ENCODE measurements at places on chromosomes 3 and 15. TPM values are rescaled to one million over a fixed set of nuclear protein-coding genes. Genes with fewer than 3 reads are reported as not detected.

Gene CIDEC
- total RNA-seq, result not detected

DNA sequence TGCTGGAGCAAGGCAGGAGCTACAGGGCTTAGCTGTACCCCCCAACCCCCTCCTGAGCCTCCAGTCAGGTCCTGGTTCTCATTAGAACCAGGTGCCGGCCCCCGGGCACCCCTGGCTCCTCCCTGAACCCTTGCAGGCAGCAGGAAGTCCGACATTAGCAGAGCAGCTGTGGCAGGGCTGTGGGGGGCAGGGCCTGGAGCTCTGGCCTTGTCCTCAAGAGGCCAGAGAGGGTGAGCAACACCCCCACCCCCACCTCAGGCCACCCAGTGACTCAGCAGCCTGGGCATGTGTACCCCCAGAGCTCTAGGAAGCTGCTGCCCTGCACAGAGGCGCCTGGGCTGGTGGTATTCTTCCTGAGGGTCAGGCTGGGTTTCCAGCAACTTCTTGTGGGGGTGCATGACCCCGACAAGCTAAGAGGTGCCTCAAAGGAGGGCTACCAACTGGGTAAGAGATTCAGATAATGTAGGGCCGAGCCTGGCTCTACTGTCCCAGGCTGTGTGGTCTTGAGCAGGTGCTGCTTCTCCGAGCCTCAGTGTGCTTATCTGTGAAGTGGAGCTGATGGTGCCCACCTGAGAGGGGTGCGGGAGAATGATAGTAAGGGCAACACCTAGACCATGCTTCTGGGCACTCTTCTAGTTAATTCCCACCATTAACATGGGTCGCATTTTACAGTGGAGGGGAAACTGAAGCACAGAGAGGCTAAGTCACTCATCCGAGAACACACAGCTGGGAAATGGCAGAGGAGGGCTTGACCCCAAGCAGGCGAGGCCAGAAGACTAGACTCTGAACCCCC is 16.0 kb downstream of the H1-8 start:
- DNase-seq, result no peak

DNA sequence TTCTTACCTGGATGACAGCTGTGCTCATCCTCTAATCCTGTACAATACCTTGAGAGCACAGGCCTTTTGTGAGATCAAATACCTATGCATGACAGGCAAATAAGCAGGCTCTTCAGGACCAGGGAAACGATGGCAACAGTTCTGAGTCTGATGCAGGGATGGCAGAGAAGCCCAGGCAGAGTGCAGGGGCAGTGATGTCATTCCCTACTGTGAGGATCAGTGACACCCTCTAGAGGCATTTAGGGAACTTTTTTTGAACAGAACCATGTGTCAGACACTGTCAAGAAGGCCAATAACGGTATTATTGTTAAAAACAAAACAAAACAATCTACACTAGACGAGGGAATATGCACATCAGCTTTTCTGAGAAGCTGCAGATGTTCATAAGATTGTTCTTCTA is 314.8 kb upstream of the CTDSPL start:
- DNase-seq, result no peak

- DNase-seq, result no peak
These were observed 685.8 kb upstream of the CCDC54 start for GRCh38 chr3:106691476-106691875.

Gene ADAMTS9
- 17.3 TPM for total RNA-seq

DNA sequence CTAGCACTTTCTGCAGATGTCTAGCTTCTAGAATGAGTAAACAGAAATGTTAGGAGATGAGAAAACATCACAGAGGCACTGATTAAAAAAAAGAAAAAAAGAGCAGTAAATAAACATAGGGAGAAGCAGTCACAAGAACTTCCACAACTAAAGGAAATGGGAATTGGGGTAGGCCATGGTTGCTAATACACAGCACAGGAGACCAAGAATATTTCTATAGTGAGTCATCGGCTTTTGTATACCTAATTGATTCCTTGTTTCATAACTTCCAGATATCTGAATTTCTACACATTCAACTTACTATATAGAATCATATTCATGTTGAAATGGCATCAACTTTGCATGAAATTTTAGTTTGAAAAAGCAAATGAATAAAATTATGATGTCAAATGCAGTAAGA is 47.3 kb upstream of the TCF12 start:
- DNase-seq, result no peak

- DNase-seq, result no peak
These were observed 79.3 kb downstream of the CHSY1 start for GRCh38 chr15:101172501-101173071.

Gene IL16
- 0.62 TPM for total RNA-seq

DNA sequence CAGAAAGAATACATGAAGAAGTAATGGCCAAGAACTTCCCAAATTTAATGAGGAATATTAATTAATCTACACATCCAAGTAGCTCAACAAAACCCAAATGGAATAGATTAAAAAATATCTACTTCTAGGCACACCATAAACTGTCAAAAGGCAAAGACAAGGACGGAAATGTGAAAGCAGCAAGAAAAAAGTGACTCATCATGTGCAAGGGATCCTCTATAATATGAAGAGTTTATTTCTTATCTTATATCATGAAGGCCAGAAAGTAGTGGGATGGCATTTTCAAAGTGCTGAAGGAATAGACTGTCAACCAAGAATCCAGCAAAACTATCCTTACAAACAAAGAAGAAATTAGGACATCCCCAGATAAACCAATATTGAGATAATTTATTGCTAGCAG is 73.9 kb upstream of the PRICKLE2 start:
- DNase-seq, result no peak

Gene DPPA4
- total RNA-seq, result under 0.01 TPM

DNA sequence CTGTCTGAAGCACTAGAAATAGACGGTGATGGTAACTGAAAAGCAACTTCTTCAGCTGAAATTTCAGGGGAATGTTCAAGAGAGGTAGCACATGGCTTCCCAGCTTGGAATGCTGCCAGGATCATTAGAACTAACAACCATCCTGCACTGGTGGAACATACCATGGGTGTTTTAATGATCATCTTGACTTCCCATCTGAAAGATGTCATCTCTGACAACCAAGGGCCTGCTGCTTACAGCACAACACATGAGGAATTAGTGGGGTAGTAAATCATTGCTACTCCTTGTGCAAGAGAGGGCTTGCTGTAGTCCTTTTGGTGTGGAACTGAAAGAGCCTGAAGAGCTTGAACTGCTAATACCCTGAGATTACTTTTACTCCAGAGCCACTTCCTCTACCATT is 853.7 kb downstream of the MCTP2 start:
- DNase-seq, result no peak

DNA sequence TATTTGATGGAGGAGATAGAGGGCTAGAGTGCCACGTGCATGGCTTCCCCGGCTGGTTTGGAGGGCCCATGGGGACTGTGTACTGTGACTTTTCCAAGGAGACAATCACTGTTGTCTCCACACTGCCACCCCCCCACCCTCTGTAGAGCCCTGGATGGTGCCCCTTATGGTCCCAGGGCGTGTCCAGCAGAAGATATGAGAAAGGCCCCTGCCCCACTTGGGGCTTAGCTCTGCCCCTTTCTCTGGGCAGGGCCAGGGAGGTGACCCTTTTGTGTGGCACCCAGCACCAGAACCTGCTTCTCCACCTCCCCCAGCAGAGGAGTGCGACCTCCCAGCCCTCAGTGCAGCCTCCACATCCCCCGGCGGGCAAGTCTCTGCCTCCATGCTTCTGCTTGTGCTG is 32.1 kb downstream of the SPSB4 start:
- DNase-seq, result no peak

Gene ITPR1
- total RNA-seq, result 136 TPM

Gene RYR3
- total RNA-seq, result 15.4 TPM

DNA sequence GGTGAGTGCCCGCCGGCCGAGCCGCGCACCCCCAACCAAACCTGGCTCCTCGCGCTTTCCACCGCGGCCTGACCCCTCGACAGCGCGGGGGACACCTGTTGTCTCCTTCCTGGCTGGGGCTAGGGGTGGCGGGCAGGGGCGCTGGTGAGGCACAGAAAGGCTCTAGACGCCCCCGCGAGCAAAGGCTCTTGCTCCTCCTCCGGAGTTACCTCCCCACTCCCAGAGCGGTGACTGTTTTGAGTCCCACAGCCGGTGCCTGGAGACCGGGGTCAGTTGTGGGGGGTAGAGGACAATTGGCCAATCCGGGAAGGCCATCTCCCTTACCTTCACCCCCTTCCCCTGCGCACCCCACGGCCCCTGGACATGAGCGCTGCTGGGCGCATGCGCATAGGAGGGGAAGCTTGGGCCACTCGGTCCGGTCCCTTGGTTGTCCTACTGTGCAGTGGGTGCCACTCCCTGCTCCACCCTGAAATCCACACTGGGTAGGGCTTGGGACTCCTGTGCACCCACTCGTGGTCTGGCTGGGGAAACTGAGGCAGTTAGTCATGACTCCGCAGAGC is 554 bp downstream of the CHST13 start:
- no peak for DNase-seq

DNA sequence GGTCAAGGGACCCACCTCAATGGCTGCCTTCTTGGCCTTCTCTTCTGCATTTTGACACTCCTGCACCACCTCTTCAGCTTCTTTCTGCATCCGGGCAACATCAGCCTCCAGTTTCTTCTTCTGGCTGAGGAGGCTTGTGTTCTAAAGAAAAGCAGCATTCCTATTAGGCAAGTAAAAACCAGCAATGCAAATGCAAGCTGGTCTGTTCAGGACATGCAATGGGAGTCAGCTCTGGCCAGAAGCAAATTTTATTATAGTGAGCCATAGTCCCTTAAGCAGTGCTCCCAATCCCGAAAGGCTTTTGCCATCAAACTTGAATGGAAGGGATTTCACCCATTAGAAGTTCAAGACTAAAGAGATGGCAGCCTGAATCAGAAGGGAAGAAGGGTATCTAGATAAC is 97.7 kb downstream of the HHLA2 start:
- DNase-seq, result no peak

GRCh38 chr15:81612631-81613030 is 238.6 kb upstream of the TMC3 start:
- no peak for DNase-seq

DNA sequence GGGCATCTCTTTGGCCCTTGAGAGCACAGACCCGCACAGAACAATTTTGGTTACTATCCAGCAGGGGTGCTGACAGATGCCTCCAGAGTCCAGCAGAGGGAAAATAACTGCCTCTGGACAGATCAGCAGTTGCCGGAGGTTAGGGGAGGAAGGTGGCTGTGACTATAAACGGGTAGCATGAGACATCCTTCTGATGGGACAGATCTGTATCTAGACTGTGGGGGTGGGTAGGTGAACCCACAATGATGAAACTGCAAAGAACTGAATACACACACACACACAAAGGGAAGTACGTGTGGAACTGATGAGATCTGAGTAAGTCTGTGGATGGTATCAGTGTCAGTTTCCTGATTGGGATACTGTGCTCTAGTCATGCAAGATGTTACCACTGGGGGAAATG is 21.2 kb downstream of the ADAMTS7 start:
- DNase-seq, result no peak

GRCh38 chr3:180829409-180830405 is 82.8 kb upstream of the FXR1 start:
- DNase-seq, result no peak

Gene CCDC80
- 5.1 TPM for total RNA-seq

DNA sequence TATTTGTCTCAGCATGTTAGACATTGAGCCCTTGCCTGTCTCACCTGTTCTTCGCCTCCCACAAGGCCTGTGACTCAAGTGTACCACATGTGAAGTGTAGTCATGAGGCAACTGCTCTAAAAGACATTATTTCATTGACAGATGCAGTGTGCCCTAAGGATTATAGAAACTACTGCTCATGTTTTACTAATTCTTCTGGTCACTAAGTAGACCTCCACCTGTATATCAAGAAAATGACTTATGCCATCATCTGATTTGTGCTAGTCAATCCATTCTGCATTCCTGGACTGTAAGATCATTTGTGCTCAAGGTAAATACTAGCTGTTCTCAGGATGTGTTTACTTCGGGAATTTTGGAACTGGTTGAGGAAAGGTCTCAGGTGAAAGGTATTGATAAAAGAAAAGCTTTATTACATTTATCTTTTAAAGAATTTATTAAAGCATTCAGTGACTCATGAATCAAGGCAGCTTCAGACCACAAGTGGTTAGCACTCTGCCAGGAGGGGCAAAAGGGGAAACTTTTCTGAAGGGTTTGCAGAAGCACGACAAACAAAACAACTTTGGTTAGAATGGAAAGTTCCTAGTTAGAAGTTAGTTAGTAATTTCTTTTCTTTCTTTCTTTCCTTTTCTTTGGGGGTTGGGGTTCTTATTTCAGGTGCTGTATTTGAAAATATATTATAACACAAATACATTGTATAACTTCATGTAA is 465.3 kb upstream of the CBLB start:
- no peak for DNase-seq

Gene DAPK2
- total RNA-seq, result 5.0 TPM

GRCh38 chr15:55277116-55277564 is 12.5 kb downstream of the RAB27A start:
- DNase-seq, result no peak

DNA sequence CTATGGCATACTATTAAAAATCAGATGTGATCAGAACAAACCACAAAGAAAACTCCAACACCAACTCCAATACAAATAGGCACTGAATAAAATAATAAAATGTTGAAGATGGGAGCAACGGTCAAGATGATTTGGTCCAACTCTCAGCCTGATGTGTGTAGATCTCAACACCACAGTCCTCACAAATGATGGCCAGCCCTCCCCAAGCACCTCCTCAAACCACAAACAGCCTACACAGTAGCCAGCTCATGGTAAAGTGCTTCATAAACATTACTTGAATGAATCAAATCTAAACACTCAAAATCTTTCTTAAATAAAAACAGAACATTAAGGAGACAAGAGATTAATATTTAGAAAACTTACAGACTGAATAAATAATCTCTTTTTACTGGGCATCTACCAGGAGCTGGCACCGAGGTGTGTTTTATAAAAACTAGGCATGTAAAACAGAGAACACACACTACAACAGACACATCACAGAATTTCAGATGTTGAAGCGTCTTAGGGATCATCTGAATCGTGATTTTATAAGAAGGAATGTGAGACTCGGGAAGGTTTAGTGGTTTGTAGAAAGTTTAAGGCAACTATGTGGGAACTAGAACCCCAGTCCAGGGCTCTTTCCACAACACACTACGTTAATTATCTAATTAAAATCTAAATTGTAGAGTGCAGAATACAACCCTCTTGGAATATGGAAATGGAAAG is 102.4 kb downstream of the MYLK start:
- DNase-seq, result no peak

Gene AQP9
- total RNA-seq, result under 0.01 TPM

GRCh38 chr15:64051407-64052259 is 5.3 kb upstream of the DAPK2 start:
- no peak for DNase-seq

- DNase-seq, result no peak
These were observed 212.5 kb upstream of the FEZF2 start for GRCh38 chr3:62585861-62586260.
